Activated T-helper 17 cell treated with anti-CD3 and anti-CD28 coated beads, Interleukin-2, amount 50 U/mL, for 72 hours (primary cell): ENCODE measurements at places on chromosomes 5 and 9. TPM values are rescaled to one million over a fixed set of nuclear protein-coding genes. Genes with fewer than 3 reads are reported as not detected.

Gene FBP2
- not detected for total RNA-seq

Gene IL7R
- 203 TPM for total RNA-seq

Gene DEPDC1B
- 29.5 TPM for total RNA-seq

Gene GDA
- total RNA-seq = not detected

Gene CRHBP
- 0.66 TPM for total RNA-seq

Gene SH3GL2
- total RNA-seq = not detected

Gene ORM2
- total RNA-seq = not detected

Gene CCDC171
- total RNA-seq = 2.5 TPM

Gene ASTN2
- 5.4 TPM for total RNA-seq

Gene LCN15
- not detected for total RNA-seq

Gene TUSC1
- not detected for total RNA-seq

Gene RASEF
- not detected for total RNA-seq

Gene ADAMTS6
- 1.4 TPM for total RNA-seq

Gene CHSY3
- total RNA-seq = not detected

Gene ARHGEF37
- 0.06 TPM for total RNA-seq

Gene FOXD4L6
- total RNA-seq = not detected

Gene HMCN2
- not detected for total RNA-seq

Gene SCGB3A2
- total RNA-seq = not detected

Gene LURAP1L
- not detected for total RNA-seq

Gene F2RL1
- total RNA-seq = 1.9 TPM

Gene RFX3
- total RNA-seq = 8.7 TPM

Gene ATP10B
- total RNA-seq = not detected

Gene BRINP1
- total RNA-seq = not detected

Gene HSPA9
- 398 TPM for total RNA-seq

Gene NPDC1
- 96.1 TPM for total RNA-seq

Gene FCN1
- total RNA-seq = not detected

Gene ISL1
- not detected for total RNA-seq

Gene MEIKIN
- total RNA-seq = not detected

Gene ROPN1L
- total RNA-seq = 1.0 TPM

Gene PCDHB13
- not detected for total RNA-seq

Gene INSYN2B
- total RNA-seq = not detected

Gene RNF180
- total RNA-seq = not detected

Gene POLE3
- 35.5 TPM for total RNA-seq

Gene SPATA31A3
- total RNA-seq = not detected

Gene PCDHGA6
- 0.06 TPM for total RNA-seq

Gene STC2
- total RNA-seq = 6.2 TPM

Gene MYOT
- total RNA-seq = not detected

Gene FLT4
- 0.34 TPM for total RNA-seq

Gene CARTPT
- total RNA-seq = not detected

Gene CAMK2A
- not detected for total RNA-seq

Gene CER1
- not detected for total RNA-seq

Gene TERT
- total RNA-seq = 4.6 TPM

Gene FANCG
- 124 TPM for total RNA-seq

Gene PCDHGB3
- total RNA-seq = 0.21 TPM

Gene GKAP1
- 3.3 TPM for total RNA-seq

Gene LRRC26
- total RNA-seq = not detected

Gene GARNL3
- total RNA-seq = 2.8 TPM

Gene COL23A1
- total RNA-seq = 0.24 TPM

Gene TAF1L
- 0.06 TPM for total RNA-seq

Gene ECM2
- not detected for total RNA-seq

Gene CAVIN4
- total RNA-seq = 0.32 TPM

Gene CCT5
- 188 TPM for total RNA-seq
